ENCODE measurements at places on chromosomes 1 and 21.
A peak's percentile ranks its signal among the peaks of the same experiment; 100 is the strongest.

DNA sequence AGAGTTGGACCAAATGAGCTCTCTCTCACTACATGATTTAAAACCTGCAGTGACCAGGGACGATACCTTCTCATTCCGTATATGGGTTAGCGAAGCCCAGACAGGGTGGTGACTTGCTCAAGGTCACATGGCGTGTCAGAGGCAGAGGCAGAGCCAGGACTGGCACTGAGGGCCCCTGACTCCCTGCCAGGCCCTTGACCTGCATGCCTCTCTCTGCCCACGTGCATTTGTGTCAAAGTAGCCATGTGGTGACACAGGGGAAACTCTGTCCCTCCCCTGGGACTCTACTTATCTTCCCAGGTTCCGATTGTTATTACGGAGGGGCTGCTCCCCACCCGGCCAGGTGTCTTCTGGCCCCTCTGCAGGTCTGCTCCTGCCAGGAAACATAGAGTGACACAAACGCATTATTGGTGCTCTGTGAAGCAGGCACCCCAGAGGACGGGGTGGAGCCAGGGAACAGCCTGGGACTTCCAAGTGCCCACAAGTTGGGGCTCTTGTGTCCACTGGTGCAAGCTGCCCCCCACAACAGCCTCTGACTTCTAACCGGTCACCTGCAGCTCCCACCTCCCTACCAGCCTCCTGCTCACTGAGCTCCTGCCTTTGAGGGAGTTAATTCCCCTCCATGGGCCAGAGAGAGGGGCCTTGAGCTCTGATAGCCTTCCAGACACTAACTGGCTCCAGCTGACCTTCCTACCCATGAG is 7.3 kb upstream of the TINAGL1 start:
- DNase-seq, result no peak

DNA sequence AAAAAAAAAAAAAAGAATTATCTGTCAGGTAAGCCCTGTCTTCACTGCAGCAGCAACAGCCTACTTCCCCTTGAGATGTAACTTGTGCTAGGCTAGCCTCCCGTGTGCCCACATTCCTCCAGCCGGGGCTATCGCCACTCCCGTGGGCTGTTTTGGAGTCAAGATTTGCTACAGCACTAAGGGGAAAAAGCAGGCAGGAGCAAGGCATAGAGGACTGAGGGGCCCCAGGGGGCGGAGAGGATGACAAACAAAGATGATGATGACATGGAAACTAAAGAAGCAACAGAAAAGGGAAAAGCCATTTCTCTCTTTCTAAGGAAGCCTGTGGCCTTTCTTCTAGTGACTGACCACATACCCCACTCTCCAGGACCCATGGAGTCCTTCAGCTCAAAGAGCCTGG is 1.9 kb downstream of the TNFAIP8L2 start:
- DNase-seq, result no peak

GRCh38 chr1:22154626-22155025 is 11.7 kb upstream of the WNT4 start:
- no peak for DNase-seq

- DNase-seq, result no peak
Observed at GRCh38 chr21:46008893-46009621, 27.5 kb downstream of the COL6A1 start.

DNA sequence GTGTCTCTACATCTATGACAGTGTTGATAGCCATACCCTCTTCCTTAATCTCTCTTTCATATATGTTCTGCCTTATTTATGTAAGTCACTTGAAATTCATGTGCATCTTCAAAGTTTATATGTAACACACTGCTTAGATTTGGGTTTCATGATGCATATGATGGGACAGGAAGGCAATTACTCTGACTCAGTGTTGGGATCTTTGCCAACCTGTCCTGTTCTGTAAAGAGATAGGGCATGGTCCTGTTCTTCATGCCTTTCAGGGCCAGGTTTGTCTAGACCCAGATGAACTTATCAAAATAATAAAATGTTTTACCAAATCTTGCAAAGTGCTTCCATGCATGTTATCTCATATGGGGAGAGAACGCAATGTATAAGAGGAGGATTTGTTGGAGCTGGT is 69.5 kb downstream of the TMPRSS15 start:
- DNase-seq, result no peak

DNA sequence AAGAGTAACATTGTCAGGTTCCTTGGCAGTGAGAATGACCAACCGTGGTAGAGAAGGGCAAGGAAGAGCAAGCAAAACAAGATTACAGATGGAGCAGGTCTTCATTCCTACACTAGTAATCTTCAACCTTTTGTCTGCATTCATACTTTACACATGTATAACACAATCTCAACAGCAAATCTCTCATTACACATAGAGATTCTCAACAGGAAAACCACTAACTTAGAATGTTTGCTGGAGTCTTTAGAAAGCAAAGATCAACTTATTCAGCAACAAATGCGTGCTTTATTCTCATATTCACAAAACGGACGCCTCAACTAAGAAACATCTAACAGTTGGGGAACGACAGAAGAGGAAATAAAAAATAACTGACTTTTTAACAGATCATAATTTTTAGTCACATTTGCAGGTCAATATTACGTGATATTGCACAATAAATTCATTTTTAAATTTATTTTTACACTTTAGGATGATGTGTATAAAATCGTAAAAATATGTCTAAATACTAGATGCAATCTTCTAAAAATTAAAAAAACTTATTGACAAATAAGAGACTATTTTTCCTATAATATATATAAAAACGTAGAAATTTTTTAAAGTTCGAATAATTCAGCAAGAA is 82.9 kb downstream of the ARID4B start:
- DNase-seq, result peak; percentile 24

GRCh38 chr21:41759926-41760325 is 6.9 kb downstream of the RIPK4 start:
- DNase-seq, result no peak

- no peak for DNase-seq
Observed at GRCh38 chr1:187046293-187046692, 217.5 kb downstream of the PLA2G4A start.

Measured in CD4-positive, alpha-beta T cell treated with Interleukin-12 subunit alpha and Interleukin-12 subunit beta, for 1 hour (primary cell).